ENCODE measurements at places on chromosomes 2 and 18. TPM values are rescaled to one million over a fixed set of nuclear protein-coding genes. Genes with fewer than 3 reads are reported as not detected.

The CYP1B1 gene
- total RNA-seq: not detected

The SIX2 gene
- total RNA-seq: not detected

The EFEMP1 gene
- total RNA-seq: not detected

The C18orf32 gene
- 14.5 TPM for total RNA-seq

The KCNK3 gene
- not detected for total RNA-seq

DNA sequence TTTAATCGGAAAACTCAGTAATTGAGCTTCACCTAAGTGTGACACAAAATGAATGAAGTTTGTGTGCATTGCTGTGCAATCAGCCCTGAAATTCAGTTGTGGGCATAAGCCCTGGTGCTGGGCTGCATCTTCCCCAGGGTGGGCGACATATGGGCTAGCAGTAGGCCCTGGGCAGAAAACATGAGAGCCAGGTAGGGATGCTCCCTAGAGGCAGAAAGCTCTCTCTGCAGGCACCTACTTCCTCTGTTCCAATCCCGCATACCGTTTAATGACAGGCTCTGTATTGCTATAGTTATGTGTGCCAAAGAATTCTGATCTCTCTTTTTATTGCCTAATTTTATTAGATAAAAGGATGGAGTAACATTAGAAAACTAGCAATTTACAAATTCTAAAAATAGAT, 456.7 kb downstream of the NRXN1 start:
- no peak for DNase-seq
- no peaks in the 10 kb centered on the region for H3K36me3 ChIP-seq
- no peaks in the 10 kb centered on the region for H3K27me3 ChIP-seq
- no peak overlapping the region for H3K4me3 ChIP-seq

DNA sequence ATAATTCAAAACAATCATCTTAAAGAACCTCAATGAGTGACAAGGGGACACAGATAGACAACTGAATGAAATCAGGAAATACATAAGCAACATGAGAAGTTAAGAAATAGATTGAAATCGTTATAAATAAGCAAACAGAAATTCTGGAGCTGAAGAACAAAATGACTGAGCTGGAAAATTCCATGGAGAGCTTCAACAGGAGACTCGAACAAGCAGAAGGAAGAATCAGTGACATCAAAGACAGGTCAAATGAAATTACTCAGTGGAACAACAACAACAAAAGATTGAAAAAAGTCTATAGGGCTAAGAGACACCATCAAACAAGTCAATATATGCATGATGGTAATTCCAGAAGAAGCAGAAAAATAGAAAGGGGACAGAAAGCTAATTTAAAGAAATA, 89.5 kb upstream of the ALKAL2 start:
- no peak for DNase-seq
- H3K4me1 ChIP-seq: peaks cover 12% of the 10 kb centered on the region
- H3K4me3 ChIP-seq: no peak overlapping the region
- no peaks in the 10 kb centered on the region for H3K36me3 ChIP-seq

- H3K4me3 ChIP-seq: no peak overlapping the region
- no peaks in the 10 kb centered on the region for H3K4me1 ChIP-seq
- DNase-seq: no peak
- no peaks in the 10 kb centered on the region for H3K27me3 ChIP-seq
- no peak overlapping the region for H3K27ac ChIP-seq
Observed at GRCh38 chr18:34590503-34590902, 119.6 kb upstream of the DTNA start.

- no peak for DNase-seq
- no peak overlapping the region for H3K4me3 ChIP-seq
- H3K27ac ChIP-seq: no peak overlapping the region
Observed at GRCh38 chr2:118750959-118751565, 96.4 kb downstream of the EN1 start.

GRCh38 chr18:13105059-13105458, 113.5 kb upstream of the LDLRAD4 start:
- no peaks in the 10 kb centered on the region for H3K4me1 ChIP-seq
- DNase-seq: no peak
- no peak overlapping the region for H3K4me3 ChIP-seq

DNA sequence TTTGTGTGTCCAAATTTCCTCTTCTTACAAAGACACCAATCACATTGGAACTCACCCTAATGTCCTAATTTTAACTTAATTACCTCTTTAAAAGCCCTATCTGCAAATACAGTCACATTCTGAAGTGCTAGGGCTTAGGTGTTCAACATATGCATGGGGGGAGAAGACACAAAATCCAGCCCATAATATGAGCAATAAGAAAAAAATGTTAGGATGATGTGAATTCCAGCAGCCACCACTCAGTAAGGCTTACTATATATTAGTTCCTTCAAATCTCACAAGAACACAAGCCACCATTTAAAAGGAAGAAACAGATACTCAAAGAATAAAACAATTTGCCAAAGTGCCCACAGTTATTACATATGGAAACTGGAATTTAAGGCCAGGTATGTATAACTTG, 285.7 kb downstream of the EPHA4 start:
- no peaks in the 10 kb centered on the region for H3K4me1 ChIP-seq
- H3K36me3 ChIP-seq: no peaks in the 10 kb centered on the region
- H3K27me3 ChIP-seq: no peaks in the 10 kb centered on the region
- DNase-seq: no peak
- H3K27ac ChIP-seq: no peak overlapping the region
- no peak overlapping the region for H3K4me3 ChIP-seq

DNA sequence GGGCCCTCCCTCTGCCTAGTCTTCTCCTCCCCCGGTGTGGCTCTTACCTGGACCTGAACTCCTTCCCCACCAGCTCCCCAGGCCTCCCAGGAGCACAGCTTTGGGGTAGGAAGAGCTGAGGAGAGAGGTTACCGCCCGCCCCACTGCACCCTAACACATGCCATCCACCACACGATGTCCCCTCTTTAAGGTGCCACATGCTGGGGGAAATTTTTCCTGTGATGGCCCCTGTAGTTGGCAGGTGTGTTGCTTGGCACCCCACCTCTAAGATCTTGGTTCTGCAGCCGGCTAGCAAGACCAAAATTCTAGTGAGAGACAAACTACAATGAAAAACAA, 6.9 kb upstream of the TEX261 start:
- no peaks in the 10 kb centered on the region for H3K27me3 ChIP-seq
- H3K27ac ChIP-seq: no peak overlapping the region
- peaks cover 57% of the 10 kb centered on the region for H3K4me1 ChIP-seq
- no peak for DNase-seq

GRCh38 chr18:12750715-12751502, 48.1 kb downstream of the PSMG2 start:
- no peaks in the 10 kb centered on the region for H3K27me3 ChIP-seq
- DNase-seq: no peak
- peaks cover 19% of the 10 kb centered on the region for H3K4me1 ChIP-seq
- no peak overlapping the region for H3K4me3 ChIP-seq
- H3K27ac ChIP-seq: no peak overlapping the region

- H3K27me3 ChIP-seq: no peaks in the 10 kb centered on the region
- H3K36me3 ChIP-seq: no peaks in the 10 kb centered on the region
- DNase-seq: peak; percentile 15
- H3K4me3 ChIP-seq: no peak overlapping the region
Observed at GRCh38 chr2:150586858-150587257, 99.4 kb upstream of the RND3 start.

- H3K36me3 ChIP-seq: no peaks in the 10 kb centered on the region
- no peaks in the 10 kb centered on the region for H3K4me1 ChIP-seq
- H3K4me3 ChIP-seq: no peak overlapping the region
- H3K27ac ChIP-seq: no peak overlapping the region
- no peak for DNase-seq
- no peaks in the 10 kb centered on the region for H3K27me3 ChIP-seq
Observed at GRCh38 chr2:188395903-188396689, 104.4 kb downstream of the GULP1 start.

DNA sequence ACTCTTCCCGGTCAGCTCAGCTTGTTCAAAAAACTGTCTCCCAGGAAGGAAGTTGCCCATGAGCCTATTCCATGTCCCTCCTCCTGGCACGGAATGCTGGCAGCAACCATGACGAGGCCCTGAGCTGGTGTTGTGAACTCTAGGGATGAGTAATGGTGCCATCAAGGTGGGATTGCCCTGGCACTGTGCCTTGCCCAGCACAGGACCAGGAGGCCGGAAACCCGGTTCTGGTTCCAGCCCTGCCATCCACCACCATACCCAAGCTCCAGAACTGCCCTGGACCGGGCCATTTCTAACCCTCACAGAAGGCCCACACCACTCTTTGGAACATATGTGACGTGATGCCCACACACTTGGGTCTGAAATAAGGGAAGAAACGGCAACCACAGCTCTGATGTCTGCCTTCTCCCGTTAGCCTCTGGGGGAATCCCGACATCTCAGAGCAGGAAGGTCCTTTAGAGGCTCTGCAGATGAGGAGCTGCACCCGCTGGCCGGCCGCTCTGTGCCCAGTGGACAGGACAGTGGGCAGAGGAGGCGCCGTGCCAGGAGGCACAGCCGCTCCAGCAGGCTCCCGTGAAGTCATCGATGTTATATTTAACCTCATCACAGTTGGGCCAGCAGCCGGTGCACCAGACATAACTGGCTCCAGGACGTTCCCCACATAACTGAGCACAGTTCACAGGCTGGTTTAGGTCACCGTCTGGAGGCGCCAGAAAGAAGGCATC, 462.1 kb upstream of the ID2 start:
- no peaks in the 10 kb centered on the region for H3K4me1 ChIP-seq
- no peak overlapping the region for H3K4me3 ChIP-seq
- H3K27ac ChIP-seq: no peak overlapping the region
- H3K27me3 ChIP-seq: peaks cover 47% of the 10 kb centered on the region
- DNase-seq: no peak
- no peaks in the 10 kb centered on the region for H3K36me3 ChIP-seq

DNA sequence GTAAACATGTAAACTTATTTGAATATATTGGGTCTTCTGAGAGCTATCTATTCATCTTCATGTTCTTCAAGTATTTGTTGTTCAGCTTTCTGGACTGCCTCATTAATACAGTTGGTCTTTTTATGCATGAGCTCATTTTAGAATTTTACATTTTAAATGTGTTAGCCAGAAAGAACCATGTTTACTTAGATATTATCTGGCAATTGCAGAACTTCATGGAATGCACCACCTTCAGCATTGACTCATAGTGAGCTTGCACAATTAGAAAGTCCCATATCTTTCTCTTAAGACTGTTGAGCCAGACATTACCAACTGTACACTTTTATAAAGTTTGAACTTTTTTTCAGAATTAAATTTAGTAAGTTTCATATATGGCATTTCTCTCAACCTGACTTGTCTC, 536.7 kb downstream of the RIT2 start:
- H3K27ac ChIP-seq: no peak overlapping the region
- H3K27me3 ChIP-seq: no peaks in the 10 kb centered on the region
- DNase-seq: no peak
- H3K4me1 ChIP-seq: no peaks in the 10 kb centered on the region

DNA sequence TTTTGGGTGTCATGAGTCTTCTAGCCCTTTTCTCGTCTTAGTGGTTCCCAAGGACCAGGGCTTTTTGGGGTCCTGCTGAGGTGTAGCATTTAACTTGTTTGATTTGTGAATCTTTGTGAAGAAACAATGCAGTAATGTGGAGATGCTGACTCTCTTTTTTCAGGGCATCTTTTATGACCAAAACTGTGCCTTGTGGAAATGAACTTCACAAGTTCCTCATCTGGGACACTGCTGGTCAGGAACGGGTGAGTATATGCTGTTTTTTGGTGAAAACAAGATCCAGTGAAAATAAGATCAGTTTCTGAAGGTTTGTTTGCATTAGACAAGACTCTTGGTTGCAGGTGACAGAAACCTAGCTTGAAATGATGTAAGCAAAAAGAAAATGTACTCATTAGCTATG, 83.9 kb downstream of the RAB31 start:
- H3K27me3 ChIP-seq: no peaks in the 10 kb centered on the region
- no peaks in the 10 kb centered on the region for H3K4me1 ChIP-seq
- no peak for DNase-seq
- H3K36me3 ChIP-seq: no peaks in the 10 kb centered on the region

GRCh38 chr2:227524665-227525064, 52.7 kb downstream of the AGFG1 start:
- no peak for DNase-seq
- H3K27me3 ChIP-seq: no peaks in the 10 kb centered on the region
- no peaks in the 10 kb centered on the region for H3K4me1 ChIP-seq
- H3K36me3 ChIP-seq: peaks cover 86% of the 10 kb centered on the region

GRCh38 chr2:66437691-66438497, 3.0 kb downstream of the MEIS1 start:
- no peak overlapping the region for H3K4me3 ChIP-seq
- DNase-seq: no peak
- H3K36me3 ChIP-seq: no peaks in the 10 kb centered on the region
- H3K27me3 ChIP-seq: no peaks in the 10 kb centered on the region

DNA sequence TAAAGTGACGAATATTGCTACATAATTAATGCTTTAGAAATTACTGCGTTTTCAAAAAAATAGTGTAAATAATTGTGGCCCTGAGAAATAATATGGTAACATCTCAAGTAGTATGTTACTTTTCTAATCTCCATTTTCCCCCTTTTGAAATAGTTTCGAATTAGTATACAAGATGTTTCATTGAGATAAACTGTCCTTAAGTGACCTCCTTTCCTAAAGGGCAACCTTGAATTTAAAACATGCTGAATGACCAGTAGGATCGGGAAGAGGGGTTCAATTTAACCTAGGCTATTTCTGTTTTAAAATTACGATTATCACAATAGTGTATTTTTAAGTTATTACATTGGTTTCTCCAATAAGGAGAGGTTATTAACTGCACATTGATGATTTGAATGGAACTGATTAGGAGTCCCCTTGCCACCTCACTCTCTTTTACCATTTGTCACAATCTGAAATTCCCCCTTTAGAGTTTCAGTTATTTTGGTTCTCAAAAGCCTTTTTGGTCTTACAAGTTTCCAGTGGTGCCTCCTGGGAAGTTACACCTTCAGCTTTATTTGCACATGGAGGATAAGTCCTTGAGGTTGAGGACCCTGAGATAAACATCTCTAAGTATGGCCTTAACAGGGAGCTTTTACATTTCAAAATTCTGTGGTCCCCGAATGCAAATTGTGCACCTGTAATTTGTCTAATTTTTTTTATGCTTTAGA, 2.3 kb downstream of the ACTR3 start:
- no peak for DNase-seq
- no peaks in the 10 kb centered on the region for H3K27me3 ChIP-seq
- H3K27ac ChIP-seq: peak overlapping the region; percentile 0
- H3K4me1 ChIP-seq: peaks cover 75% of the 10 kb centered on the region
- peak overlapping the region; percentile 92 for H3K4me3 ChIP-seq
- H3K36me3 ChIP-seq: no peaks in the 10 kb centered on the region

DNA sequence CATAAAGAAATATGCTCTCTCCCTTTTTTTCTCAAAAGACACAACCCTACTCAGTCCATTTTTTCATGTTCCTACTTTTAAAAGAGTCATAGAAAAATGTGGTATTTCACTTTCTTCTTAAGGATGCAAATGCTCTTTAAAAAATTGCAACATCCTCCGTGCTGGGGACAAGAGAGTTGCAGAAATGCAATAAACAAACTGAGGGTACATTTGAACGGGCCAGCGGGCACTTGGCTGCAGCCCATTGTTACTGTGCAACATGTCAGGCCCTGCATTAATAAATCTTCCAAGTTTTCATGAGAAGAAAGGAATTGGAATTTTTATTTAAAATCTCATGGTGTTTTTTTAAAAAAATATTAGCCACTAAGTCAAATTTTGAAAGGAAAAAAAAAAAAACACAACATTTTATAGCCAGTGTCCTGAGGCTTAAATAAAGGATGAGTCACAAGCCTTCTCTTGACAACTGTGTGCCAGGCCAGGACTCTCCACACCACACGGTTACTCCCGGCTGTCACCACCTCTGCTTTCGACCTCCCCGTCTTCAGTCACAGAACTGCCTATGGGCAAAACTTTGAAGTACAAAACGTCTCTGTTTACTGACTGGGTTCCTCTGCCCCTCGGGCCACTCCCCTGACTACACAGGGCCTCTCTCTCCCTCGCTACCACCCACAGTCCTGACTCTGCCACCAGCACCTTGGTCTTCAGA, 57.5 kb upstream of the MFF start:
- no peaks in the 10 kb centered on the region for H3K36me3 ChIP-seq
- no peaks in the 10 kb centered on the region for H3K27me3 ChIP-seq
- H3K27ac ChIP-seq: no peak overlapping the region
- no peak for DNase-seq
